Hematopoietic multipotent progenitor cell (in vitro differentiated cells): ENCODE measurements at places on chromosomes 7 and 10.

DNA sequence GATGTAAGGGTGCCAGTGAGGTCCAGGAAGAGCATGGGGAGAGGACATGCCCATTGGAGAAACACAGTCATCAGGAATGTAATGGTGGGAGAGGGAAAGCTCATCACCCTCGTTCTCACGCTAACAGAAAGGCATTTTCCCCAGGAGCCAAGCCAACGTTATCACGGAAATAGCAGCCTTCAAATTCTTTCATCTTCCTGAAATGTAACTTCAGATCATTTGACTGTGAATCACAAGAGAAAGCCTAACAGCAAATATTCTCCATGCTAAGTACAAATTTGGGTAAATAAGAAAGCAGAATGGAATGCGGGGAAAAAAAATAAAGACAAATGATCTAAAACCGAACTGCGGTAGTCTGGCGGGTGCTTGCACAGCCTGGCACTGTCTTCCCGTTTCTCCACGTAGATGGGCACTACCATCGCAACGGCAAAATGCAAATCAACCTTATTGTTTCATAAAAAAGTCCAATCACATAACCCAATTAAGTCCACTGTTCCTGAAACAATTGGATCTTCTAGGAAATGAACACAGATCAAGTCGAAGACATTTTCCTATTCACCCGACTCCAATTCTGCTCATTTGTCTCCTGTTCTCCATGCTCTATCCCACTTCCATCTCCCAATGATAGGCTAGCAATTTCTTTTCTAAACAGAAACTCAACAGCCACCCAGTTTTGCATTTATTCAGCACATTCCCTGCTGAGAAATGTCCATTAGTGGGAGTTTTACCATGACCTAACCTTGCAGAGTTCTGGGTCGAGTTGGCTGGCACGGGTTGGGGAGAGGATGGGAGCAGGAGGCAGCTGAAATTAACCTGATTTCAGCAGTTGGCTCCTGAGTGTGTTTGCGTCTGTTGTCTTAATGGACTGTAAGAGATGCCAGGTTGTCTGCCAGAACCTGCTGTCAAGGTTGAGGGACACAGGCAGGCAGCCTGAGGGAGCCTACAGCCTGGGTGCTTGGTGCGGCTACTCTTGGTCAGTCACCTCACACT lies 74.6 kb upstream of the FRMD4A start:
- no peak for DNase-seq

DNA sequence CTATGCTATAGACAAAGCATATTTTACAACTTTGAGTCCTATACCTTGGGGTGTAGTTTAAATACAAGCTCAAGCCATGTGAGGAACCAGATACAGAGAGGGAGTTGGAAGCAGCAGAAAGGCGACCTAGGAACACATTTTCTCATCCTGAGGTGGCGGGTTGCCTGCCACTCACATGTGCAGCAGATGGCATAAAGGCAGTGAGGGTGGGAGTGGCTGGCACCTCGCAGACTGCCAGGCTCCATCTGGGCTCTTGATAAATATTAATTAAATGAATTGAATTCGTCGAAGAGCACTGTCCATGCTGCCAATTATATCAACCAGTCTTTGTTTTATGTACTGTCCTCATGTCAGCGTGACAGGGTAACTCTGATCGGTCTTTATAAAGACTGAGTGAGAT lies 79.0 kb upstream of the SEMA3C start:
- DNase-seq = no peak

- peak; percentile 26 for DNase-seq
Observed at GRCh38 chr10:32317795-32318357, 29.1 kb downstream of the EPC1 start.

DNA sequence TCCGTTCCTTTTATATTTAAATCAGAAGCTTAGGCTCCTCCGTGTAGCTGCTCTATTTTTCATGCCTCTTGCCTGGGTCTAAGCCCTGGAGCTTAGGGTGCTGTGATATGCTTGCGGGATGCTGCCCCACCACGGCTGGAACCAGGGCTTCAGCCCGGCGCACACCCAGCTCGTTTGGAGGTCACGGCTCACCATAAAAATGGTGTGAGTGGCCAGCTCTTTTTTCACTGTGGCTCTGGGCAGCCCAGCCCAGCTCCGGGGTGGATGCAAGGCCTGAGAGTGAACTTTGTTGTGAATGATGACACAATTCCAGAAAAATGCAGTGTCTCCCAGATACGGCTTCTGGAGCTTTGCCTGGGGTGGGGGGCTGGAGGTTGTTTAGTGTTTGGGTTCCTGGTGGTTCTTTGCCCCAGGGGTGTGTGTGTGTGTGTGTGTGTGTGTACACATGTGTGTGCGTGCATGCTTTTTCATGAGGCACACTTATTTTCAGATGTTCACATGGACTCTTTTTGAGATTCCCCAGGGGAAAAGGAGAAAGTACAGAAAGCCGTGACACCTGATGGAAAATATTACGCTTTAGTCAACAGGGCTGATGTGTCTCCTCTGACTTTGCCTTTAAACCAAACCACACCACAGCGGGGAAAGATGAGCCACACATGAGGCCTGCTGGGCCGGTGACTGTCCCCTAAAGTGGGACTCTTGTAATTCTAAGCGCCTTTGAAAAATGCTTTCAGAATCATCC lies 46.2 kb downstream of the GRK5 start:
- DNase-seq = no peak

DNA sequence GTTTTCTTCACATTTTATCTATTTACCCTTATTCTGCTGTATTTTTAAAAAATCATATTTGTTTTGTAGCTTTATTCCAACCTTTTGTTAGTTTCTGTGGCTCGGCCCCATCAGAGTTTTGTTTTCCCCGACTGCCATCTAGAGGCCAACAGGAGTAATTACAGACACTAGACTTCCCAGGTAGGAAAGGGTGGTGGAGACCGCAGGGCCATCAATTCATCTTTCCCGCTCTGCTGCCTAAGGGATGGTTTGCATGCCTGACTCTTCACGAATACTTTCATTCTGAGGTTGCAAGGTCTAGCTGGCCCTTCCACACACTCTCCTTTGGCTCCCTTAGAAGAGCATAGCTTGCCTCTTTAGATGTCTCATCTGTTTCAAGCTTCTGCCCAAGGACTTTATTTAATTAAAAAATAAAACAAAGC lies 38.3 kb downstream of the LYZL2 start:
- peak; percentile 58 for DNase-seq

GRCh38 chr10:5774987-5775620 lies 38.1 kb downstream of the GDI2 start:
- no peak for DNase-seq

GRCh38 chr10:90288391-90288933 lies 569.4 kb downstream of the HTR7 start:
- no peak for DNase-seq

DNA sequence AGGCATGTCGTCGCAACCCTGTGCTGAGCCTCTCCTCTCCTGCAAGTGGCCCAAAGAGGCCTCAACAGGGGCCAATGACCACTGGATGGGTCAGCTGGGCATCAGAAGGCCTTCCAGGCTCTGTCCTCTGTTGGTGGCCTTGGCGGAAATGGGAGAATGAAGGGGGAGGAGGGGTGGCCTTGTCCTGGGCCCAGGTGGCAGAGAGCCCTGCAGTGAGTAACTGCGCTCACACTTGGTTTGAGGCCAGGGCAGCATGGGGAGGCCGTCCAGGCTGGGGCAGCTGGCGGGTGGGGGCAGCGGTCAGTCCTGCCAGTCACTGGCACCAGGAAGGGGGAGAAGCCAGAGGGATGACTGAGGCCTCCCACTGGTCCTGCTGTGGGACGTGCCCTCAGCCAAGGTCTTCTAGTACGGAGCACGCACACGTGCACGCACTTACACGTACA lies 59.8 kb downstream of the LHPP start:
- no peak for DNase-seq

GRCh38 chr10:112774798-112775197 lies 175.2 kb upstream of the TCF7L2 start:
- no peak for DNase-seq

- DNase-seq = peak; percentile 9
Observed at GRCh38 chr7:98703916-98704315, 86.8 kb downstream of the NPTX2 start.

DNA sequence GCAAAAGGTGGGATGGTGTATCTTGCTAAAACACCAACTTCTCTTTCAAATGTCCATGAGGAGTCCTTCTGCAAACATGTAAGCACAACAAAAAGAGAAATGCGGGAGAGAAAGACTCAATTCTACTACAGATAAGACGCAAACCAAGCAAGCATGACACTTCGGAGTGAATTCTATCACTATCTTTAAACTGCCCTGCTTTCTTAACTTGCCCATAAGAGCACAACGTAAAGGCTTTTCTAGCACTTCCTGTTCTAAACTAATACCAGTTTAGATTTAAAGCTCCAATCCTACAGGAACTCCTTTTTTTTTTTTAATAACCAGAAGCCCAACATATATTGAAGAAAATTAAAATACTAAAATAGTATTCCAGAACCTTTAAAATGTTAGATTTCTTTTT lies 8.4 kb downstream of the RHEB start:
- no peak for DNase-seq

- no peak for DNase-seq
Observed at GRCh38 chr10:70555371-70555770, 47.2 kb downstream of the PRF1 start.

DNA sequence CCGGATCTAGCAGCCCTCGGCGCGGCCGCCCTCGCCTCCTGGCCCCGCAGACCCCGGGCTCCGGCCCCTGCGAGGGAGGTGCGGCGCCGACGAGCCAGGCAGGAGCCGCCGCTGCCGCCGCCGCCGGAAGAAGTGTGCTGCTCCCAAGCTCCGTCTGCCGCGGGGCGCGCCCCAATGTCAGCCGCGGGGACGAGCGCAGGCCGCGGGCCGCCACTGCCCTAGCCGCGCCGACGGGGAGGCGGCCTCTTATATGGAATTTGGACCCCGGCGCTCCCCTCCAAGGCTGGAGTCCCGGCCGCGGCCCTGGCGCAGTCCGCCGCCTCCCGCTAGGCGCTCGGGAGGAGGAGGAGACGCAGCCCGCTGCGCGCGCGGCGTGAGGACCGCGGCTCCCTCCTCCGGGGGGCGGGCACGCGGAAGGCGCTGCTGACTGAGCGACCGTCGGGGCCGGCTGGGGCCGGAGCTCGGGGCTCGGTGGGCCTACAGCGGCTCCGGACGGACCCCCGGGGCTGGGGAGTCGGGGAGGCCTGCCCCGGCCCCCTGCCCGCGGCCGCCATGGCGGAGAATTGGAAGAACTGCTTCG lies at the start of gene TRIM8:
Gene TRIM8, plus strand, starts transcription at position 414 of the 580 bp plus-strand sequence. Its CDS starts 139 bp downstream, at position 553.
- DNase-seq = no peak

DNA sequence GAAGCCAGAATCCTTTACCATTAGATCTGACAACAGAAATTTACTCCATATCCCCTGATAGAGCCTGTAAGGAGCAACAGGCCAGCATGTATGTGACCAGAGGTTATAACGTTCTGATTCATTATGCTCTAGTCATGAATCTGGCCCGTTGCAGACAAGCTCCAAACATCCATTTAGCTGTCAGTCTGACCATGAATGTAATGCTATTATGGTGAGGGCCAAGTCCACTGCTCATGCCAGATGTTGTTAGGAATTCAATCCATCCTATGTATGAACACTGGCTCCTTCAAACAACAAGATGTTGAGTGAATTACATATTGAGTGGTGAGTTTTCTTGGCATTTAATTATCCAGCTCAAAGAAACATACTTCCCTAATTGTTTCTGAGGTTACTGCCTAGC lies 610.1 kb upstream of the ANKRD30A start:
- DNase-seq = no peak

DNA sequence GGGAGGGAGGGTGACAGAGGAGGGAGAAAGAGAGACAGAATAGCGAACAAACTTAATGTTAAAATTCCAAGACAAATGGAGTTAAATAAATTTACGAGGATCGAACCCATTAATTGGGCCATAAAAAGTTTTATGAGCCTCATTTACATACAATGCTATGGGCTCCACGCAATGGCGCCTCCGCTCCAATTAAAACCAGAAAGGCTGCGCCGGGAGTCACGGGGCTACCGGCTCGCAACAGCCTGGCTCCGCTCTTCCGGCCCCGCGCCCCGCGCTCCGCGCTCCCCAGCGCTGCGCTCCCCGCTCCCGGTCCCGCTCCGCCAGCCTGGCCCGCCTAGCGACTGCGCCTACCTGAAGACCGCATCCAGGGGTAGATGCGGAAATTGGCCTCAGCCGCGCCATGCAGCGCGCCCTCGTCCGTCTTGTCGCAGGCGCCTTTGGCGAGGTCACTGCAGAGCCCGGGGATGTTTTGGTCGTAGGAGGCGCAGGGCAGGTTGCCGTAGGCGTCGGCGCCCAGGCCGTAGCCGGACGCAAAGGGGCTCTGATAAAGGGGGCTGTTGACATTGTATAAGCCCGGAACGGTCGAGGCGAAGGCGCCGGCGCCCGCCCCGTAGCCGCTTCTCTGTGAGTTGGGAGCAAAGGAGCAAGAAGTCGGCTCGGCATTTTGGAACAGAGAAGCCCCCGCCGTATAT lies 513 bp downstream of the HOXA7 start:
- peak; percentile 62 for DNase-seq

DNA sequence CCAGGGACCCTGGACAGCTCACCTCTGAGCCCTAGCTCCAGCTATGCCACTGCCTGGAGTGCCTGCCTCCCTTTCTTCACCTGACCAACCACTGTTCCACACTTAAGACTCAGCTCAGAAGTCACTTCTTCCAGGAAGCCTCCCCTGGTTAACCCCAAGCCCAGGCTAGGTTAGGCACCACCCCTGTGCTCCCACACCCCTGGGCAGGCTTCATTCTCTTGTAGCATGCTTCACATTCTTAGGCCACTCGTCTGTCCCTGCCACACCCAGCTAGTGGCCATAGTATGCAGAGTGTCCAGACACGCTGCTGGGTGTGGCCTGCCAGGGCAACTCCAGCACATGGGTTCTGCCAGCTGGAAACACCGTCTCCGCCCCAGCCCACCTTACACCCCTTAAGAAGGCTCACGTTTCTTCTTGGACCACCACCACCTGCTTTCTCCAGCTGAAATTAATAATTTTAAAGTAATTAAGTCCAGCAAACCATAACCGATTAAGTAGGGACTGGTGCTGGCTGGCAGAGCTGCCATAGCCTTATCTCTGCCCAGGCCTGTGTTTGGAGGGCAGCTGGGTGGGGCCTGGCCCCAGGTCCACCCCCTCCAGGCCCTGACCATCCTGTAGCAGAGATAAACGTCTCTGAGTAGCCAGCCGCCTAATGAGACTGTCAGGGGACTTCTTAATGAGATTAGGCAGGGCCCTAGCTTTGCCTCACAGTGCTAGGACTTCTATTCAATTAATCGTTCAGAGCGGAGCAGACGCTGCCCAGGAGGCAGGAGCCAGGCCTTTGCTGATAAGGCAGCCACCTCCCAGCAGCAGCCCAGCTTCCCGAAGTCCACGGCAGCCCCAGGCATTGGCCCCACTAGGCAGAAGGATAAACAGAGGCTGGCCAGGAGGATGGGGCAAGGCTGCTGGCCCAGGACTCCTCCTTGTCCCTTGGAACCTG lies 20.5 kb downstream of the GRID1 start:
- no peak for DNase-seq

GRCh38 chr10:98313598-98313997 lies 45.6 kb upstream of the LOXL4 start:
- DNase-seq = no peak
